Sigmoid colon (tissue), 7 donors: ENCODE measurements at places on chromosomes 2 and 18. TPM values are rescaled to one million over a fixed set of nuclear protein-coding genes. Genes with fewer than 3 reads are reported as not detected.

DNA sequence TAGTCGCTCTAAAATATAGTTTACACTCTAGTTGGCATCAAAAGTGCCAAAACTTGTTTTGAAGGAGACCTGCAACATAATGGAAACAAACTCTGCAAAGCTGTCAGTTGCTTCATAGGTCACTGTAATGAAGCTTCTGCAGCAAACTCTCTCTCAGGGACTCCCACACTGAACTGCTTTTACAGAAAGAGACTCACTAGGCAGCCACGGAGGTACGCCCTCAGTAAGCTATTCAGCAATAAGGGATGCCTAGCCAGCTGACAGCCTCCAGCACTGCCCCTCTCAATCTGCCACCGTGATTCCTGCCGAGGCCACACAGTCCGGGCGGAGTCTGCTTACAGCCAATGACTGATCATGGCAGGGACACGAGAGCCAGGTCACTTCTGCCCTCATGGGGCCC is 51.1 kb downstream of the COLEC12 start:
- no peak overlapping the region for H3K4me3 ChIP-seq
- DNase-seq = no peak
- peak overlapping the region; percentile 8 for H3K27ac ChIP-seq
- no peaks in the 10 kb centered on the region for H3K27me3 ChIP-seq

- H3K27ac ChIP-seq = peak overlapping the region; percentile 2
- H3K4me3 ChIP-seq = no peak overlapping the region
- DNase-seq = no peak
- no peaks in the 10 kb centered on the region for H3K36me3 ChIP-seq
Measured at GRCh38 chr2:168611896-168612650, 156.0 kb downstream of the CERS6 start.

- no peaks in the 10 kb centered on the region for H3K36me3 ChIP-seq
Measured at GRCh38 chr2:217951521-217952247, 51.1 kb downstream of the TNS1 start.

GRCh38 chr2:218963601-218964000 is 4.1 kb downstream of the CDK5R2 start:
- H3K27ac ChIP-seq = no peak overlapping the region
- H3K36me3 ChIP-seq = no peaks in the 10 kb centered on the region
- H3K4me1 ChIP-seq = peaks cover 25% of the 10 kb centered on the region
- no peak for DNase-seq
- H3K4me3 ChIP-seq = no peak overlapping the region

GRCh38 chr2:96514521-96514920 is 9.4 kb upstream of the NEURL3 start:
- no peaks in the 10 kb centered on the region for H3K36me3 ChIP-seq
- no peak overlapping the region for H3K27ac ChIP-seq
- no peak for DNase-seq
- peaks cover under 1% of the 10 kb centered on the region for H3K4me1 ChIP-seq
- no peaks in the 10 kb centered on the region for H3K27me3 ChIP-seq

- H3K36me3 ChIP-seq = peaks cover 15% of the 10 kb centered on the region
- no peak for DNase-seq
- H3K27ac ChIP-seq = no peak overlapping the region
- no peak overlapping the region for H3K4me3 ChIP-seq
Measured at GRCh38 chr2:98604547-98604946, 3.8 kb downstream of the COA5 start.

- DNase-seq = no peak
- no peaks in the 10 kb centered on the region for H3K4me1 ChIP-seq
- no peaks in the 10 kb centered on the region for H3K36me3 ChIP-seq
Measured at GRCh38 chr2:219124381-219125110, 36.1 kb downstream of the NHEJ1 start.

GRCh38 chr2:26574066-26574899 is 66.9 kb downstream of the CIB4 start:
- H3K36me3 ChIP-seq = no peaks in the 10 kb centered on the region
- no peak overlapping the region for H3K4me3 ChIP-seq
- H3K27ac ChIP-seq = no peak overlapping the region
- no peaks in the 10 kb centered on the region for H3K4me1 ChIP-seq
- no peaks in the 10 kb centered on the region for H3K27me3 ChIP-seq
- peak; percentile 47 for DNase-seq

The SLC16A14 gene
- 0.60 TPM for polyA plus RNA-seq

The CCDC93 gene
- polyA plus RNA-seq = 4.2 TPM

The SLC23A3 gene
- 0.60 TPM for polyA plus RNA-seq

The NEB gene
- polyA plus RNA-seq = not detected

The CYP1B1 gene
- 1.4 TPM for polyA plus RNA-seq

The ODC1 gene
- polyA plus RNA-seq = 88.2 TPM
